ENCODE measurements at places on chromosomes 16 and 17.

- DNase-seq, result no peak
Observed at GRCh38 chr16:48504216-48504615, 105.8 kb downstream of the N4BP1 start.

GRCh38 chr16:85983064-85983463 lies 84.1 kb downstream of the IRF8 start:
- DNase-seq, result no peak

- DNase-seq, result no peak
Observed at GRCh38 chr16:11621920-11622651, 35.4 kb upstream of the LITAF start.

- no peak for DNase-seq
Observed at GRCh38 chr16:62021161-62021581, 15.1 kb downstream of the CDH8 start.

All from urothelium cell line (cell line).